SW 1271 (cell line): ENCODE measurements at places on chromosomes 11 and 22.

DNA sequence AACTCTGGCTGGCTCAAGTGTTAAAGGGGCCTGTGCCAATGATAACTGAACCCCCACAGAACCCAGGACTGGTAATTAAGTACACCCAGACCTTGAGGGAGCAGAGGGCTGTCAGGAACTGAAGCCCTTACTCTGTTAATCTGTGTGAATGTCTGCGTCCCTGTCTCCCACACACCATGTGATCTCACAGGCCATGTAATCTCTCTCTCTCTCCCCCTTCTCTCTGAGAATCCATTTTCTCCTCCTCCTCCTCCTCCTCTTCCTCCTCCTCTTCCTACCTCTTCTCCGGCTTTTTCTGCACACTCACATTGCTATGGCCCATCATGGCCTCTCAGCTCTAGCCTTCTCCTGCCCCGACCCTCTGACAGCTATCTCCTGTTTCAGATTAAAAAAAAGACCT lies 14.6 kb upstream of the IRAG1 start:
- DNase-seq, result no peak

DNA sequence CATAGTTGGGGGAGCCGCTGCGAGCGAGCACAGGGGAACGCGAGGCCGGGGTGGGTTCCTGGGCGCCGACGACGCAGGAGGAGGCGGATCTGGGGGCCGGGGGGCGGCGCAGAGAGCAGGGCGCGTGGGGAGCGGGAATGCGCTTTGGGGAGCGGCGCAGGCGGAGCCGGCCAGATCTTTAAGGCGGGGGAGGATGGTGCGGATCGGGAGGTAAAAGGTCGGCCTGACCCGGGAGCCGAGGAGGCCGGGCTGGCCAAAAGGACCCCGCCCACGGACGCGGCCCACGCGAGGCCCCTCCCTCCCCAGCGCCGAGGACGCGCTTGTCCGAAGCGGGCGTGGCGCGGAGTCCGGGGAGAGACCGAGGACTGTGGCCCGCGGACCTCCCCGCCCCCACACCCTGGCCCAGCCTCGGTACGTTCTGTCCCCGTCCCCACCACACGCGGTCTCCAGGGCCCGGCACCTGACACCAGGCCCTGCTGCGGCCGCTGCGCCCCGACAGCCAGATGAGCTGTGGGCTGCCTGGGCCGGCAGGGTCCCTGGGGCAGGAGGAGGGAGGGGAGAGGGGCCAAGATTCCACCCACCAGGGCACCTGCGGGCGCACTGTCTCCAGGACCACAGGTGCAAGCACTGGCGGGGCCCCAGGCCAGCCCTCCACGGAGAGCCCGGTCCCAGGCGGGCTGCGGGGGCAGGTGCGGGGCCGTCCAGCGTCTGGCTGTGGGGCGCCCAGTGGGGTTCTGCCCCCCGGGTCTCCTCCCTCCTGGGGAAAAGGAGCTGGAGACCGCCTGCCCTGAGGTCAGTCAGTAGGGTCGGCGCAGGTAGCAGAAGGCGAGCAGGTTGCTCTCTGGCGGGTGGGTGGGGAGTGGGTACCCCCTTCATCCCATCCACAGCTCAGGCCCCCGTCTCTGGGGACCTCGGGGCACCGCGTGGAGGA lies 10.9 kb downstream of the PIM3 start:
- DNase-seq, result peak; percentile 74

GRCh38 chr22:32478994-32479393 lies 4.4 kb downstream of the FBXO7 start:
- DNase-seq, result no peak

DNA sequence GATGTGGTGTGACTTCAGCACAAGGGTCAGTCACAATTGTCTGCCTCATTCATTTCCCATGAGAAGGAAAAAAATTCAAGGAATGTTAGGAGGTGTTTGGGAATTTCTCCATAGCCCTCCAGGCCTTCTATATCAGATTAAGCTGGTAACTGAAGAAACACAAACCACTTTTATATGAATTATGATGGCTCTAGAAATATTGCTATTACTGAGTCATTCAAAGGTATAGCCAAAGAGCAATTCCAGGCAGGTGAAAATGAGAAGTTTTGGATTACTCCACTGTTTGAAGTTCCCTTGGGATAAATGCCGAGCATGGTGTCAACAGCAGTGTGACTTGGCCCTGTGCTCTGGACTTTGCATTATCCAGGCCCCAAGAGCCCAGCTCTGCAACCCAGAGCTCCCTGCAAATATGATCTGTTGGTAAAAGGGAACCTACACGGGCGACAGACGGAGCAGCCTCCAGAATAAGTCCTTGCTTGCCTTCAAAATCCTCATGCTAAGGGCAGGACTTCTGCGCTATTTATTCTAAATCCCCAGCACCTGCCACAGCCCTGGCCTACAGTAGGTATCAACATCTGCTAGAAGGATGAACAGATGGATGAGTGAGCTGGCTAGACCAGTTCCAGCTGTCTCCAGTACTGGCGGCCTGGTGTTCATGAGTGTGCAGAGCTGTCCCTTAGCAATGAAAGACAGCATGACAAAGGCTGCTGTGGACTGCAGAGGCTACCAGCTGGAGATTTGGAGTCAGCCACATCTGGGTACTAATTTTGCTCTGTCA lies 67.5 kb upstream of the ZBED5 start:
- no peak for DNase-seq

DNA sequence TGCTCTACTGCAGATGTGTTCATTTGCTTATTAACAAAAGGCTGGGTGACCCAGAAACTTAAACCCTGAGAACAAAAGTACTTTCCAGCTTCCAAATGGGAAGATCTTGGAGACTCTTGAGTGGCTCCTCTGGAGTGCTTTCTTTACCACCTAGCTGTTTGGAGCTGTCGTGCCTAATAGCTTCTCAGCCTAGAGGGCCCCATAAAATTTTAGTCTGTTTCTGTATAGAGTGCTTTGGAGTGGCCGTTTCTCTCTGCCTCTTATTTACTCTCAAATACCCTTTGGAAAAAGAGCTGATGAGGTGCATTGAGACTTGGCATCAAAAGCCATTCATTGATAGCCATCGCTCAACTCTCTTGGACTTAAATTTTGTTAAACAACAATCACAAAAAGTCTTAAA lies 50.7 kb downstream of the ZNRF3 start:
- DNase-seq, result no peak

DNA sequence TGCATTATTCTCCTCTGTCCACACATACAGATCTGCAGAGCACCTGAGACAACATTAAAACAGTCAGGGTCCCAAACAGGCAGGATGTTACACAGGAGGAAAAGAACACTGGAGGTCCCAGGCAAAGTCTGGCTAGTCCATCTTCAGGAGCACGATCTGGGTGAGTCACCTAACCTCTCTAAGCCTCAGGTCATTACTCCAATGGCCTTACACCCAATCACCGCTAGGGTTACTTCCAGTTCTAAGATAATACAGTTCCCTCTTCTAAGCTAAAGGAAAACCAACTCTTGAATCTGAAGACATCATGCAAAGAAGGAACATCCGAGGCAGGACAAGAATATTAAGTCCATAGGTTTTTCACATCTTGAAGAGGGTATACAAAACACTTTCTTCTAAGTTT lies 24.5 kb downstream of the ASCC2 start:
- no peak for DNase-seq

GRCh38 chr11:95675585-95675984 lies 114.0 kb downstream of the FAM76B start:
- no peak for DNase-seq

DNA sequence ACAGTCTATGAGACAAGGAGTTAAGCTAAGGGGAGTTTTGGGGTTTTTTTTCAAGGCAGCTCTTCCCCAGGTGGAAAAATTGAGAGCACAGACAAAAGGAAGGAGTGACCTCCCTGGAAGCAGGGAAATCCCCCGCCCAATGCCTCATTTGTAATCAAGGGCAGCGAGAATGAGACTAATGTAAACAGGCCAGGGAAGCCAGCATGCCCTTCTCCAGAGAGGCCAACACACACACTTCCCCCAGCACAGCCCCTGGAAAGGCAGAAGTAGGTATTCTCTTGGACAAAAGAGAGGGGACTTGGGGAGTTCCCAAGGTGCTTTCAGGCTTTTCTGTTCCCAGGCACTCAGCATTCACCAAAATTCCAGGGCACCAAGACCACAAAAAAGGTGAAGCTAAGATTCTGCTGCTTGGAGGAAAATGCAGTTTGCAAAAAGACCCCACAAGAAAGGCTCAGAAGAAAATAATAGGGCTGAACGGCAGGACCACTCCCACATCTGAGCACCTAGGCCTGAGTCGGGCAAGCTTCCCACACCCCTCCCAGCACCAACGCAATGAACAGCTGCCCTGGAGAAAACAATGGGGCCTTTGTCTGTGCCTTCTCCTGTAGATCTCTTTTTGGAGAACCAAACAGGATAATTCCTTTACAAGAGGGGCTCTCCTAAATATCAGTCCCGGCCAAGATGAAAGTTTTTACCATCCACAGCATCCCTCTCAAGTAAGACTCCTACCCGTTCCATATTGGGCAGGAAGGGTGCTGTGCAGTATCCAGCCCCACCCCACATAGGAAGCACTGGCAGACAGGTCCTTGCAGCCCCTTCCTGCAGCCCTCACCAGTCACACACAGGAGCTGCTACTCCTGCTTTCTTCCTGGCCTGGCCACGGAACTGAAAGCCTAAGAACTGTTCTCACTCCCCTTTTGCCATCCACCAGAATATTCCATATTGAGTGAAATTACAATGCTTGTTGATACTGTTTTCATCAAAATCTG lies 70.7 kb upstream of the AKIP1 start:
- no peak for DNase-seq

GRCh38 chr11:134062265-134063123 lies 6.4 kb upstream of the JAM3 start:
- DNase-seq, result no peak

- no peak for DNase-seq
Observed at GRCh38 chr11:110242746-110243145, 53.7 kb downstream of the RDX start.

DNA sequence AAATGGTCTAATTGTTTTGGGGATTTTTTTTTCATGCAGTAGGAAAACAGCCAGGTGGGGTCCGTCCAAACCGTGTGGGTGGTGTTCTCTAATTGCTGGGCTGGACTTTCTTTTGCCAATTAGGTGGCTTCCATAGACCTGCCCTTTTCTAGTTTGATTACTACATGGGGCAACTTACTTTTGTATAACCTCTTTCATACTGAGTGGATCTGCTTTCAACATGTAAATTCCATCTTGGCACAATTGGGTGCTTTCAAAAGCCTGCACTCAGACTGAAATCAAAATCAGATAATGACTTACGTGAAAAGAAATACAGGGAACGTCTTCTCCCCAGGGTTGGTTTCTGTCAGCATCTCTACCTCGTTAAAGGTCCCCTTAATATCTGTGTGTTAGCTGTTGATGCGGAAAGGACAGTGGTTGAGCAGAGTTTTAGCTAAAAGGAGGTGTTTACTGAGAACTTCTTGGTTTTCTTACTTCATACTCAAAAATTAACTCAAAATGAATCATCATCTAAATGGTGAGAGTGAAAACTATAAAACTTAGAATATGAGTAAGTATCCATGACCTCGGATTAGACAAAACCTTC lies 72.1 kb downstream of the BARX2 start:
- DNase-seq, result no peak

- DNase-seq, result no peak
Observed at GRCh38 chr22:48743601-48744282, 1083.9 kb downstream of the BRD1 start.

DNA sequence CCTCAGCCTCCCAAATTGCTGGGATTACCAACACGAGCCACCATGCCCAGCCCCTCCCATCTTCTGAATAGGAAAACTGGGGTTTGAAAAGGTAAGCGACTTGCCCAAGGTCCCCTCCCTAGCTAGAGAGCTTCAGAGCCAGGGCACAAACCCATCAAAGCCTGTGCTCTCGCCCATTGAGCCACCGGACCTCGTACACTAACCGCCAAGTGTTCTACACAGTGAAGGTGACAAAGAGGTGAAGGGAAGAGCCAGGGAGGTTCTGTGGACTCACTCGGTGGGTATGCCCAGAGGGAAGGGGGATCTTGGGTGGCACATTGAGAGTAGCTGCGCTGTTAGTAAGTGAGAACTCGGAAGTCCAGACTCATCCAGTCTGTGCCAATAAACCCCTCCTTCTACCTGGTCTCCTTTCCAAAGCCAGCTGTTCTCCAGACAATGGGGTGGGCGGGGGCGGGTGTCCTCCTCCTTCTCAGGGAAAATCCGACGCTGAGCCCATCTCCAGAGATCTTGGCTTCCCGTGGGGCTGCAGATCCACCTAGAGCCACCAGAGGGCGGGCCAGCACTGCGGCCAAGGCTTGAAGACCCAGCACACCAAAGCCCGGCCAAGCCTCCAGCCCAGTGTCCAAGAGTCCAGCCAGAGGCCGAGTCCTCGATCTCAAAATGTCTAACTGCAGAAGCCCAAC lies 3.2 kb upstream of the RTN4RL2 start:
- DNase-seq, result peak; percentile 80

GRCh38 chr11:64896448-64897022 lies 18.1 kb upstream of the EHD1 start:
- DNase-seq, result no peak

DNA sequence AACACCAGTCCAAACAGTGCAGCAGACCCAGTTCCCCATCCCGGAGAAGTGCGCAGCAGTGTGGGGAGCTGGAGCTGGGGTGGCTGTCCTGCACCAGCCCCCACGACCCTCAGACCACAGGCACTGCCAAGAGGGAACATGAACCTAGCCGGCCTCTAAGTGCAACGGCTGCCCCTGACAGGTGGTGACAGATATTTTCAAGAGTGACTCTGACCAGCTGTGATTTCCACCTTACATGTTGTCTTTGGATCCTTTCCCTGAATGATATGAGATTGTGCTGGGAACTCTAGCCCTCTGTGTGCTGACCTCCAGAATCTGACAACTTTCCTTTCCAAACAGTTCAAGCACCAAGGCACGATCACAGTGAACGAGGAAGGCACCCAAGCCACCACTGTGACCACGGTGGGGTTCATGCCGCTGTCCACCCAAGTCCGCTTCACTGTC lies 12.6 kb downstream of the SERPIND1 start:
- no peak for DNase-seq

DNA sequence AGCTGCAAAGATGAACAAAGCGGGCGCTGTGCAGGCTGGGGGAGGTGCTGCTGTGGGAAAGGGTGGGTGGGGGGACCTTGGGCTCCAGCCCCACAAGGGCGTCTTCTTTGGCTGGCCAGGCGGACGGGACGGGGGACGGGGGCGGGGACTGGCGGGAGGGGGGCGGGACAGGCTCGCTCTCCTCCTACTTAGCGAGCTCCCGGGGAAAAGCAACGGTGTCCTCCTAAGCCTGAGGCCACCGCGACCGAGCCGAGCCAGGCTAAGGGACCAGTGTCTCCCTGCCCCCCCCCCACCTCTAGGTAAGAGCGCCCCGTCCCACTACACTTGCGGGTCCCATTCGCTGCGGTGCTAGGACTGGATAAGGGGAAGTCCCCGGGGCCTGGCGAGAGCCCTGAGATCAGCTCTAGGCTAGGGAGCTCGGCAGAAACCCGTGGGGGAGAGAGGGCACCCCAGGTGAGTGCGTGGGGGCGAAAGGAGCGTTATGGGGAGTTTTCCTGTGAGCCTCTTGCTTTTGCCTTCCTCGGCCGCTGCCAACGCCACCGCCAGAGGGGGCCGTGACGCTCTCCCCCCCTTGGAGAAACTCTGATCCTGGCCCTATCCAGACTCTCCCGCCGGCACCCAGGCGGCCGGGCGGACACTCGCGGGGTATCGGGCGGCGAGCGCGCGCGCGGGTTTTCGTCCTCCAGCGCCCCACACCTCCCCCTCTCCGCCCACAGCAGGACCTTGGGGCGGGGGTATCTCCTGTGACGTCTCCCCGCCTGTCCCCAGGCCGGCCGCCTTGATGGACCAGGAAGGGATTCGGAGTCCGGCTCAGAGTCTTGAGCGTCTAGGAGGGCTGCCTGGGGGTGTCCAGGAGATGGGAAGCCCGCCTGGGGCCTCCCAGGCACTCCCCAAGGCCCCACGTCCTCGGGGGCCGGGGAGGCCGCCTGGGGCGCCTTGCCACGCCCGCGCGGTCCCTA lies at the start of gene PHLDB1:
Gene PHLDB1, plus strand, starts transcription at position 215 of the 959 bp plus-strand sequence. CDS start 6,222 bp downstream, outside the sequence.
- peak; percentile 31 for DNase-seq

GRCh38 chr11:30147293-30147692 lies 83.5 kb upstream of the FSHB start:
- DNase-seq, result no peak
